ENCODE measurements at places on chromosomes 3 and 15.

- DNase-seq: no peak
Measured at GRCh38 chr3:159763602-159764489, 224.8 kb upstream of the IL12A start.

DNA sequence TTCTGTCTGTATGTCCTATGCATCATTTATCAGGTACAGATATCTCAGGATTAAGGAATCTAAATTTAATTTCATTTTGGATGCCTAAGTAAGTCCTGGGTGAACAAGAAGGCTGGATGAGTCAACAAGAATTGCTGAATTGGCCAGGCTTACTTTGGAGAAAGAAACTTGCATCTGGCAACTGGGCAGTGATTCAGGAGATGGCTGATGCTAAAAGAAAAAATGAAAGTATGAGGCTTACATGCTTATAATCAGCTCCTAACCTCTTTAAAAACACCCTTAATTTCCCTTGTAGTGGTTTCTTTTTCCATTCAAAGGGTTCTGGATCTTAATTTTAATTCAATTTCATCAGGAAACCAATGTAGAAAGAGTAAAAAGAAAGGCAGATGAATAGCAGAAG is 228.8 kb upstream of the PEX5L start:
- no peak for DNase-seq

GRCh38 chr3:192817506-192817905 is 90.2 kb upstream of the FGF12 start:
- DNase-seq: no peak

GRCh38 chr3:17411157-17411877 is 331.1 kb downstream of the TBC1D5 start:
- DNase-seq: no peak

DNA sequence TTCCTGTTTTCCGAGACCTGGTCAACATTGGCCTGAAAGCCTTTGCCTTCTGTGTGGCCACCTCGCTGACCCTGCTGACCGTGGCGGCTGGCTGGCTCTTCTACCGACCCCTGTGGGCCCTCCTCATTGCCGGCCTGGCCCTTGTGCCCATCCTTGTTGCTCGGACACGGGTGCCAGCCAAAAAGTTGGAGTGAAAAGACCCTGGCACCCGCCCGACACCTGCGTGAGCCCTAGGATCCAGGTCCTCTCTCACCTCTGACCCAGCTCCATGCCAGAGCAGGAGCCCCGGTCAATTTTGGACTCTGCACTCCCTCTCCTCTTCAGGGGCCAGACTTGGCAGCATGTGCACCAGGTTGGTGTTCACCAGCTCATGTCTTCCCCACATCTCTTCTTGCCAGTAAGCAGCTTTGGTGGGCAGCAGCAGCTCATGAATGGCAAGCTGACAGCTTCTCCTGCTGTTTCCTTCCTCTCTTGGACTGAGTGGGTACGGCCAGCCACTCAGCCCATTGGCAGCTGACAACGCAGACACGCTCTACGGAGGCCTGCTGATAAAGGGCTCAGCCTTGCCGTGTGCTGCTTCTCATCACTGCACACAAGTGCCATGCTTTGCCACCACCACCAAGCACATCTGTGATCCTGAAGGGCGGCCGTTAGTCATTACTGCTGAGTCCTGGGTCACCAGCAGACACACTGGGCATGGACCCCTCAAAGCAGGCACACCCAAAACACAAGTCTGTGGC is 16.9 kb downstream of the TMEM43 start:
- no peak for DNase-seq
